ENCODE measurements at places on chromosomes 3 and 15.

- no peak for DNase-seq
These were observed 256.4 kb upstream of the SOX2 start for GRCh38 chr3:181455276-181455675.

DNA sequence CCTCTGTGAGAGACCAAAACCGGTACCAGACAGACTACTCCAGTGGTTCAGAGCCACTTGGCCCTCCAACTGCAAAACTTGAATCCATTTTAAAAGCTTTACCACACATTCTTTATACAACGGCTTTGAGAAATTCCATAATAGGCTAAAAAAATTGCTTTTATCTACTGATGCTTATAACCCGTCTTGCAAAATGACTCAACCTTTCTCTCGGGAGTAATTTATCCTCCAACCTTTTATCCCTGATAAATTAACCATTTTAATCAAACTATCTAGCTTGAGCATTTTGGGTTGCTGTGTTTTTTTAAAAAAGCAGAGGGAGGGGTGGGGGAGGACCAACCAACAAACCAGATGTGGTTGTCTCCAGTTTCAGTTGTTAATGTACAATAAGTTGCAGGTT is 275.7 kb upstream of the LRTM1 start:
- DNase-seq: no peak

DNA sequence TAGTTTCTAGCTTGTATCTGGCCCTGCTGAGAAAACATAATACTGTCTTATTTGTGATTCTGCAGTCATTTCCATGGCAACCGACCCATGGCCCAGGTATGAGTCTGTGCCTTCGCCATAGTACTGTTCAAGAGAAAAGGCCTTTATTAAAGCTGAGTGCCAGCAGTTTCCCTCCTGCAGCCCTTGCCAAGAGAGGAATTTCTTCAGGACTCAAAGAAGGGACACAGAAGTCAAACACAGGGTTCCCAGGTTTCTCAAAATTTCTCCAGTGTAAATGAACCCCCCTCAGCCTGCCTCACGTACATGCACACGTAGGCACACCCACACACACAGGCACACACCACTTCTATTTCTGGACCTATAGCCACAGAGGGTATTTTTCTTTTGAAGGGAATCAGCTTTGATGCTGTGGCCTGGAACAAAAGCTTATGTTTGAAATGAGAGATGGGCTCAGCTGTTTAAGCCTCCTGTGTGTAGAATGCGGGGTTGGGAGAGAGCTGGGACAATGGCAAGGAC is 269.2 kb downstream of the PDCD6IP start:
- DNase-seq: no peak

GRCh38 chr3:12837295-12837986 is 3.9 kb downstream of the RPL32 start:
- no peak for DNase-seq

GRCh38 chr15:87227846-87228245 is 1028.7 kb downstream of the NTRK3 start:
- DNase-seq: no peak

- no peak for DNase-seq
These were observed 666.7 kb upstream of the NAALADL2 start for GRCh38 chr3:174192471-174192870.

DNA sequence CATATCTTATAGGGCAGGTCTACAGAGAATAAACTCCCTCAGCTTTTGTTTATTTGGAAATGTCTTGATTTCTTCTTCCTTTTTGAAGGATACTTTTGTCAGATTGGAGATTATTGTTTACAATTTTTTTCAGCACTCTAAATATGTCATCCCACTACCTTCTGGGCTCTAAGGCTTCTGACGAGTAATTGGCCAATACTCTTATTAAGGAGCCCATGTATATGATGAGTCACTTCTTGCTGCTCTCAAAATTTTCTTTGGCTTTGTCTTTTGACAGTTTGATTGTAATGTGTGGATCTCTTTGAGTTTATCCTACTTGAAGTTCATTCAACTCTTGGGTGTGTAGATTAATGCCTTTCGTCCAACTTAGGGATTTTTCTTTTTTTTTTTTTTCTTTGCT is 28.9 kb upstream of the CD200R1L start:
- DNase-seq: no peak

DNA sequence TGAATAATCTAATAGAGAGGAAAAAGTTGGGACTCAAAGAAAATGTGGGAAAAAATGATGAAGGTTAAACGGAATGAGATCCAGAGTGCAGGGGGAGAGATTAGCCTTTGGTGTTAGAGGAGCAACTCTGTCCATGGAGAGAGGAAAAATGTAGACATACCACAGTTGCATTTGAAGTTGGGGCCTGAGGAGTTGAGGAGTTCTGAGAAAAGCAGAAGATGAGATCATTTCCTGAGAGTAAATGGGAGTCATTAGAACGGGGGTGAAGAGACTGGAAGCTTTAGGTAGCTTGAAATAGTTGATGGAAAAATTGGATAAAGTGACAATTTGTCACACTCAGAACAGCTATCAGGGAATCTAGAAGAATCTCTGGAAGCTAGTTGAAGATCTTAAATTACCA is 7.3 kb downstream of the CCR5AS start:
- no peak for DNase-seq

- DNase-seq: no peak
These were observed 49.9 kb downstream of the TRPM1 start for GRCh38 chr15:31051496-31052080.

DNA sequence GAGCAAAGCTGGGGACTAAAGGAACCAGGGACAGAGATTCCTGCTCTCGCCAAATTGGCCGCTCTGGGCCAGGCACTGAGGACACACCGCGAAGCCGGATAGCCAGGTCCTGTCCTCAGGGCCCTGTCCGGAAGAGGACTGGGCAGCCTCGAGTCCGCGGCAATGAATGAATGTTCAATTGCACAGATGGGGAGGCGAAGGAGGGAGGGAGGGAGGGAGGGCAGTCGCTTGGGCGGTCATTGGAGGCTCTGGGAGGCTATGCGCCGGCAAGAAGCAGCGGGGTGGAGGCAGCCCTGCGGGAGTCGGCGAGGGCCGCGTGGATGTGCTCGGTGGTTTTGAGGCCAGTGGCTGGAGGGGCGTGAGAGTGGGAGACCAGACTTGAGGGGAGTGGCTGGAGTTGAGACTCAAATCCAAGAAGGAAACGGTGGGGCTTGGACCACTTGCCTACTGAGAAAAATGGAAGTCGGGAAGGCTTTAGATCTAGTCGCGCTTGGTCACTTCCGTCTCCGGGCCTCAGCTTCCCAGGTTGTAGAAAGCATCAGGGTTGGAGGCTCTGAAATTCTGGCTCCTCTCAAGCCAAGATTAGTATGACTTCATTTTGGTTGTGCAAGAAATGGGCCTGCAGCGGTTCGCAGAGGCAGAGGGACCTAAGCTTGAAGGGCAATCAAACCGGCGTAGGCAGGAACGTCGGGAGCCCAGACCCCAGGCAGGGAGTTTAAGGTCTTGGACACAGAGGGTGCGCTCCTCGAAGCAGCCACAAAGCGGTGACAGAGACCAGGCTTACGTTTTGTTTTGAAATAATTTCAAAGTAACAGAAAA is 21.1 kb upstream of the PLXND1 start:
- peak; percentile 78 for DNase-seq

DNA sequence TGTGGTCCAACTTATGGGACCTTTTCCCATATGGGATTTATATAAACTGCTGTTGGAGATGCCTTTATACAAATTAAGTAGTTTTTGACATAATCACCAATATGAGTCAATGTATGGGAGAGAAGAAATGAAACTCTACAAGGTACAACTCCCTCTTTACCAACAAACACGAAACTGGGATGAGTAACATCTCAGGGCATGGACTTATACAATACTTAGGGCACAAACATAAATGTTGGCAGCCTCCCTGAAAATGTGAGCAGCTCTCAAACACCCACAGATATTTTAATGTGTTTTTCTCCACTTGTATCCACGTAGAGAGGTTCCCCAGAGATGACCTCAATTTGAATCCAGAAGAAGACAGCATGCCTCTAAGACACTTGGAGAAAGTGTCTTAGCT is 161.6 kb downstream of the MAGI1 start:
- DNase-seq: no peak
